Stimulated activated CD8-positive, alpha-beta memory T cell treated with anti-CD3 and anti-CD28 coated beads, Interleukin-4, amount 100 ng/mL, for 4 hours (primary cell): ENCODE measurements at places on chromosomes 5 and 9.

DNA sequence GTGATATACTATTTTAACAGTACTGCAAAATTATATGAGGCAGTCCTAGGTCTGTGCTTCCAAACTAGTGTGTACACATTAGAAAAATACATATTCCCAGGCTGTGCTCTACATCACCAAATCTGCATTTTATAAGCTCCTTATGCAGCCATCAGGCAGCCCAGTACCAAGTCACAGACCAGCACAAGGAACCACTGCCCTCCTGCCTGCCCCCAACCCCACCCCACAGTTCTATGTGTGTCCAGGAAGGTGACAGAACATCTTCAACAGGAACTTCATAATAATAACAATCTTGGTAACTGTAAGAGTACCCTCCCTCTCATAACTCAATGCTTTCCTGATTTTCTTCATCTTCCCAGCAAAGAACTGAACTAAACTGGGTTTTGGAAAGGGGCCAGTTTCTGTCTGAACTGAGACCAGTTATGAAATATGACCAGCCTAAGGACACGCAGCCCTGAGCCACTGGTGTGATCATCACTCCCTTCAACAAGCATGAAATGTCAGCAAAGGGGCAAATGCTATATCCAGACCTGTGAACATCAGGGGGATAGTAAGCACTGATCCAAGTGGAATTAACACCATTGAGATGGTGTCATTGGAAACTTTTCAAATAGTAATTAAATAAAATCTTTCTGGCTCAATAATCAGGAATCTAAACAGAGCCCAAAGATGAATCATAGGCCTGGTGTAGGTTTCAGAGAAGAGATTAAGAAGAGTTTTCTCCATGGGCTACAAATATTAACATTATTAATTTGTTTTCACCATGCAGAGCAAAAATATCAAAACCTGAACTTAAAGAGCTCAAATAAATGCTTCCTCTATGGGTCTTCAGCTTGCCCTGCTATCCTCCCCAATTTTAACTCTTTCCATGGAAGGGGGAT, 82.1 kb downstream of the DPYSL3 start:
- DNase-seq, result no peak

GRCh38 chr9:133754187-133754586, 16.0 kb upstream of the SARDH start:
- DNase-seq, result no peak

DNA sequence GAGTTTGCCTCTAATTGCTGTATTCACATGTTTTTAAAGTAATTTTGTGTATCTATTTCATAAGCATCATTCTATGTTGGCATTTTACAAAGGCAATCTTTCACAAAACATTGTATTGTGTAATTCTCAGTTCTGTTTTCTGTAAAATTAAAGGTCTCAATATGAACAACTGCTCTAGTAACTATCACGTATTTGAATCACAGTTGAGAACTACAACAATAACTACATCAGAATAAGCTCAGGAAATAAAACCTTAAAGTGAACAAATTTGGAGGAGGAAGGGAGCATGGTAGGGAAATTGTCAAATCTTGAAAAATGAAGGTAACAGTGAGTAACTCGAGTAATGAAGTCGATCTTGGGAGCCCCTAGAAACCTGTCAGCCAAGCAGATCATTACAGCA, 22.5 kb upstream of the CAMK4 start:
- no peak for DNase-seq

GRCh38 chr9:68844631-68845612, 139.9 kb downstream of the PIP5K1B start:
- DNase-seq, result no peak

GRCh38 chr5:122442938-122443337, 130.9 kb downstream of the SNCAIP start:
- no peak for DNase-seq

DNA sequence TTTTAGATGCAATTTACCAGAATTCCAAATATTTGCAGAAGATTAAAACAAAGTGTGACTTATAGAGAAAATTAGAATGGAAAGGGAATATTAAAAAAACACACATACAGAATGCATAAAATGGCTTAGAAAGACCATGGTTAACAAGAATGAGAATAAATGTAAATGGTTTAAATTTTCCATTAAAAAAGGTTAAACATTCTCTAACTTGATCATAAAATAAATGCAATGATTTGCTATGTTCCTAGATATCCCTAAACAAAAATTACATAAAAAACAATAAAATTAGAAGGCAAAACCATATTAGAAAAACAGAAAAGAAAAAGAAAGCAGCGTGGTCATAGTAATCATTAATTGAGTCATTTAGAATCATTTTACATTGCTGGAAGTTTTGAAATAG, 152.5 kb downstream of the TMEM38B start:
- no peak for DNase-seq

GRCh38 chr9:121963528-121963995, 129.5 kb downstream of the TTLL11 start:
- DNase-seq, result no peak

- DNase-seq, result no peak
Measured at GRCh38 chr5:139738193-139739149, 57.1 kb upstream of the PSD2 start.

GRCh38 chr5:146283344-146283761, 55.3 kb upstream of the POU4F3 start:
- DNase-seq, result no peak

DNA sequence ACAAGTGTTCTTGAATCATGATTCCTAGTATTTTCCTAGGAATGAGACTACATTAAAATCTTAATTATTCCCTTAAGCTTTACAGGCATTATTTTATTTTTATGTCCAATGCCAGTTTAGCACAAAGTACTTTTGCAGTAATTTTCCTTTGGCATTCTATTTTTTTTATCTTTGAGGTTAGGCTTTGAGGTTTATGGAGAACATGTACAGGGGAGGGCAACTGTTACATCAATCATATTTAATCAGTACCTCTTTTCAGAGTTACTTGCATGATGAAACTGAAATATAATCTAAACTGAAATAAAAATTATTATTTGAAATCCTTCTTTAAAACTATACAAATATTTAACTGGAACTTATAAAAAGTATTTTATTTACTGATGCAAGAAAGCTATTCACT, 118.2 kb upstream of the MPDZ start:
- no peak for DNase-seq

- no peak for DNase-seq
Measured at GRCh38 chr9:76580188-76580587, 121.2 kb downstream of the GCNT1 start.

DNA sequence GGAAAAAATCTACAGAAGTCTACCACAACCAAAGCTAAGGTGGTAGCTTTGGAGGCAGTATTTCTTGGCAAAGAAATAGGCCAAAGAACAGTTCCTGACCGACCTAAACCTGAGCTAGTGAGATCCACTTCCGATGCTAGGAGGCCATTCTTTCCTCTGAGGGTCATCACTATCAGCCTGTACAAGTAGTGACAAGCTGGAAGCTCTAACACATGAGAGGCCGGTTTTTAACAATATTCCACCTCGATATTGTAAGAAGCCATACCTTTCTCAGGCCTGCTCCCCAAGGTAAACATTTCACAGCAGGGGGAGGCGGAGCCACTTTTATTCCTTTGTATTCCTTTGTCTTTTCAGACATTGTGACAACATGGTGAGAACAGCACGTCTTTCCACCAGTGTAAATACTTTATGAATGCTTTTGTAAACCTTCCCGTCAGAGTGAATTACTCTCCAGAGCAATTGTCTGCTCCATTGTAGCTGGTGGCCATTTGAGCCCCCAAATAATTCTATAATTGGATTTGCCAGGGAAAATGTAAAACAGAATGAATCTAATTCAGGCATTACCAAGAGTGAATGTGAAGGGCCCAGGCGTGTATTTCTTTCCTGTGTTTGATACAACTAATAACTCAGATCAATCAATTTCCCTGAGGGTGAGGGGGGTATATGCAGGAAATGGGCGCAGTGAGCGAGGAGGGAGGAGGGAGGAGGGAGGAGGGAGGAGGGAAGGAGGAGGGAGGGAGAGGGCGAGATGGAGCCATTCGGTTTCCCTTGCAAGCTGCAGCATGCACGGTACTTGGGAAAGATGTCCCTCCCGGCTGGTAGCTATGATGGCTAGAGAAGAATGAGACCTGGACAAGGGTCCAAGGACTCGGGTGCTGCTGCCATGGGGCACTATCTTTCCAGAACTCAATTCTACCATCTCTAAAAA, 166.6 kb downstream of the CDK5RAP2 start:
- no peak for DNase-seq

DNA sequence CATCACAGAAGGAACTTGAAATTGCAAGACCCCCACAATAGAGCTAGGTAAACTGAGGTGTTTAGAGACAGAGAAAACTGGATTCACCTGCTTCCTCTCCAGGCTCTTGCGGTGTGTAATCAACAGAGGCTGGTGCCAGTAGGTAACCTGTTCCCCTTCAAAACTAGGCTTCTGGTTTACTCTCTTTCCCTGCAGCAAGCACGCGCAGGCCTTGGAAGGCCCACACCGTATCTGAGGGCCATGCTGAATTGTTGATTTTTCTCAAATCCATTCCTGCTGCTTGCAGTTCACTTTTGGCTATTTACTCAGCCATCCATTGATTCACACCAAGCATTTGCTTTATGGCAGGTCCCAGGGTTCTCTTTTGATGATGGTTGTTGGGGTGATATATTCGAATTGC, 667 bp upstream of the FRRS1L start:
- DNase-seq, result no peak

DNA sequence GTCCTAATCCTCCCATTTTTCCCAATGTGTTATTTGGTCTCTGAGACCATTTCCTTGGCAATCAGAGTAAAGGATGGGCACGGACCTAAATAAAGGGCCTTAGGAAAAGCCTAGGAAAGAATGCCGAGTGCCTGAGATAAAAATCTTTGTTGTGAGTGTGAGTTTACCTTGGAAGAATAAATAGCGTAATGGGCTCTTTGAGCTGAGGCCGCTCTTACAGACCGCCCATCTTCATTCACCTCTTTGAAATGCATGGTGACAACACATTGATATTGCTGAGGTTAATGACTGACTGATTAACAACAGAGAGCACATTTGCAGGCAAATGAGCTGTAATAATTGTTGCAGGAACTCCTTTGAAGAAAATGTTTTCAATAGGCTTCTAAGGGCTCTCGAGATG, 1967.1 kb upstream of the WWC1 start:
- no peak for DNase-seq

GRCh38 chr5:163248333-163248732, 189.1 kb upstream of the CCNG1 start:
- no peak for DNase-seq

- no peak for DNase-seq
Measured at GRCh38 chr5:160792281-160792680, 59.7 kb downstream of the ATP10B start.

DNA sequence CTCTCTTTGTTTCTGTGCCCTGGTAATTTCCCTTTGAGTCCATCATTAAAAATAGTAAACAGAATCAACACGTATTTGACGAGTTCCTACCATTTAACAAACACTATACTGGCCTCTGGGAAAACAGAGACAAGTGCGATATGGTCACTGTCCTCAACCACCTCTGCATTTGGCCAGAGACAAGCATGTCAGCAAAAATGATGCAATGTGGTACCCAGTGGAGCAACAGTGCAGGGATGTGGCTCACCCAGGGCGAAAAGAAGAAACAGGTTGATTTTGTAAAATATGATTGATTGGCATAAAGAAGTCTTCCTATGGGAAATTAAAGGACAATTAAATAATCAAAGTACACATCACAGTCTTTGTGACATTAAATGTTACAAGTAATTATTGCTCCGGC, 99.1 kb downstream of the CFAP90 start:
- no peak for DNase-seq

- DNase-seq, result no peak
Measured at GRCh38 chr5:110177729-110178128, 488.0 kb downstream of the MAN2A1 start.

DNA sequence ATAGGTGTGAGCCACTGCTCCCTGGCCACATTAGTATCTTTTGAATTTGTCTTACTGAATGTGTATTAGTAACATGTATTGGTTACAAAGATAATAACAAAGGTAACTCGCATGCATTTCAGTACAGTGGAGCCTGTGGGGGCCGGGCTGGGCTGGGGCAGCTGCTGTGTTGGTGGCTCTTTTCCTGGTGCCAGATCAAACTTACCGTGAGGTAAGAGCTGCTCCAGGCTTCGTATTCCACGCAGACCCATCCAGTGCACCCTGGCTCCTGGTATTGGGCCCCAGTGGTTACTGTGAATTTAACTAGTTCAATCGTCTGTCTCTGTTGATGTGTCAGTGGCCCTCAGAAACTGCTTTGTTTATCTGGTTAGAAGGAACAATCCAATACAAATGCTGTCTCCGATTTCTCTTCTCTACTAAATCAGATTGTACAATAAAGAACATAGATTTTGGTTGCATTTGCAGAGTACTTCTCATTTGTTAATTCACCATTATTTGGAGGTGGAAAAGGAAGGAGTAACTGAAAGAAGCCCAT, 15.6 kb downstream of the PRRC2B start:
- DNase-seq, result no peak

GRCh38 chr5:8897316-8897715, 648.6 kb downstream of the SEMA5A start:
- no peak for DNase-seq

GRCh38 chr9:99109522-99109921, 4.6 kb downstream of the TGFBR1 start:
- DNase-seq, result no peak

DNA sequence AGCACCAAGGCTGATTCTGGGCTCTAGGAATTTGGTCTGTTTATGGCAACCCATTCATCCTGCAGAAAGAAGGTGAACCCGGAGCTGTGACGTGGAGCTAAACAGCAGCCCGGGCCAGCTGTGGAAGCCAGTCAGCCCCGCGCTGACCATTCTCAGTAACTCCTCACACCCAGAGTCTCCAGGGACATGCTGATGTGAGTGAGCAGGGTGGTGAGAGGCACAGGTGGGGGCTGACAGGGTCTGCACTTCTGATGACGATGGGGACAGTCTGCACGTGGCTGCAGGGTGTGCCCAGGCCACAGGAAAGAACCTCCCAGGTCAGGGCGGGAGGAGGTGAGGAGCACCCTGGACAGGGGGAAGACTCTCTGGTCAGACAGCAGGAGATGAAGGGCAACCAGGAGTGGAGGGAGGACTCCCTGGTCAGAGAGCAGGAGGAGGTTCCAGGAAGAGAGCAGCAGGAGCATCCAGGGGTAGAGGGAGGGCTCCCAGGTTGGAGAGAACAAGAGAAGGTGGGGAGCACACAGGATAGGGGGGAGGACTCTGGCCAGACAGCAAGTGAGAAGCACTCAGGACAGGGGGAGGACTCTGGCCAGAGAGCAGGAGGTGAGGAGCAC, 26.1 kb upstream of the SLC6A3 start:
- DNase-seq, result no peak
